Hematopoietic multipotent progenitor cell treated with erythropoietin and hydrocortisone succinate and interleukin-3 and kit ligand, for 15 days (in vitro differentiated cells): ENCODE measurements at places on chromosomes 2 and 18.

GRCh38 chr2:176914371-176914770 lies 298.2 kb upstream of the HNRNPA3 start:
- no peak for DNase-seq

- DNase-seq, result no peak
Measured at GRCh38 chr2:66582987-66583880, 148.3 kb downstream of the MEIS1 start.

- no peak for DNase-seq
Measured at GRCh38 chr2:239114616-239115265, 266.9 kb downstream of the TWIST2 start.

GRCh38 chr2:170449034-170449433 lies 266.1 kb upstream of the SP5 start:
- no peak for DNase-seq

- no peak for DNase-seq
Measured at GRCh38 chr2:173359231-173359630, 4.6 kb downstream of the CDCA7 start.

- no peak for DNase-seq
Measured at GRCh38 chr18:52220062-52220591, 119.9 kb upstream of the DCC start.

DNA sequence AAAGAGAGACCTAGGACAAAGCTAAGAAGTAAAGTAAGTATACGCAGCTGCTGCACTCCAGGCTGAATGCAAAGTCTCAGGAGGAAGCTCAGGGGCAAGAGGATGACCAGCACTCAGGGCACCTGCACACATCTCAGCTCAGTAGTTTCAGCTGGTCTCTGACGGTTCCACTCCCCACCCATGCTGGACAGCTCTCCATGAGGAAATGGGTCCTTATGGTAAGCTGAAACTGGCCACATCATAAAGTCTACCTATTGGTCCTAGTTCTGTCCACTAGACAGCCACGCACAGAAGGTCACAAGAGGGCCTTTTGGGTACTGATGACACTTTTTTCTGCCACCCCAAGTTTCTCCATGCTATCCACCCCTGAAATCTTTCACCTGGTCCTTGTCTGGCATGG lies 215.3 kb downstream of the TTC32 start:
- DNase-seq, result no peak

- no peak for DNase-seq
Measured at GRCh38 chr2:12284487-12284886, 432.2 kb upstream of the TRIB2 start.
